Colonic mucosa (tissue), 4 donors: ENCODE measurements at places on chromosomes 5 and 9. TPM values are rescaled to one million over a fixed set of nuclear protein-coding genes. Genes with fewer than 3 reads are reported as not detected.

Gene SHISAL2B
- not detected for total RNA-seq

GRCh38 chr9:137454597-137455358 lies 4.4 kb downstream of the NSMF start:
- peak; percentile 77 for DNase-seq

- DNase-seq: no peak
Observed at GRCh38 chr5:147303976-147304375, 69.2 kb downstream of the STK32A start.

GRCh38 chr9:21286659-21287058 lies 18.5 kb downstream of the IFNA5 start:
- DNase-seq: no peak

- DNase-seq: no peak
Observed at GRCh38 chr5:135029477-135030122, 4.4 kb downstream of the PITX1 start.

DNA sequence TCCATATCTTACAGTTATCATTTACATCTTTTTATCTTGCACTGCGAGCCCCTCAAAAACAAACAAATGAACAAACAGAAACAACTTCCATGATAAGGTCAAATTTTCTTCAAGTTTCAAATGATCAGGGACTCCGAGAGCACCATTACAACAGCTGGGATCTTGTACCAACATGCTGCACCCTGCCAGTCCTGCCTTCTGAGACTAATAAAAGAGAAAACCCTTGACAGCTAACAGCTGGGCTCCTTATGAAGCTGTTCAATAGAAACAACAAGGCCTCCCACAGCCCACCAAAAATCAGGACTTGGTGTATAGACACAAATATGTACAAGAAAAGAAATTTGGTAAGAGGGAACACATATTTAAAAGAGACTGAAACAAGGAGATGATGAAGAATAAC lies 985.3 kb upstream of the DMAC1 start:
- no peak for DNase-seq

- DNase-seq: no peak
Observed at GRCh38 chr5:72767289-72768010, 49.0 kb upstream of the TNPO1 start.

DNA sequence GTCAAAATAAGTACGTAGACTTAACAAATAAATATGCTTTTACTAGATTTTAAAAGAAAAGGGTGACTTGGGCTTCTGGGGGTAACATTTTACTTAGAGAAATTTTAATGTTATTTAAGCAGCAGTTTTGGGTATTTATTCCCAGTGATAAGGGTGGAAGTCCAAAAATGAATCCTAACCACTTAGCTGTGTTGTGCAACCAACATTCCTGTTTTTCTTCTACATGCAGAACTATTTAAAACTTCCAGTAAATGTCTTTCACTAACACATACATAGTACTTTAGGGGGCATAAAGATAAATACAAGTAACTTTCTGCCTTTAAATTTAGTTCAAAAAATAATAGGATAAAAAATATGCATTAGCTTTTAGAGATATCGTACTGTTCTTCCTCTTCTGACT lies 436.7 kb downstream of the CTNND2 start:
- no peak for DNase-seq

Gene SPATA31E1
- not detected for total RNA-seq

Gene UGT3A2
- total RNA-seq: not detected

Gene KIF3A
- 4.0 TPM for total RNA-seq

Gene C9orf57
- total RNA-seq: not detected

DNA sequence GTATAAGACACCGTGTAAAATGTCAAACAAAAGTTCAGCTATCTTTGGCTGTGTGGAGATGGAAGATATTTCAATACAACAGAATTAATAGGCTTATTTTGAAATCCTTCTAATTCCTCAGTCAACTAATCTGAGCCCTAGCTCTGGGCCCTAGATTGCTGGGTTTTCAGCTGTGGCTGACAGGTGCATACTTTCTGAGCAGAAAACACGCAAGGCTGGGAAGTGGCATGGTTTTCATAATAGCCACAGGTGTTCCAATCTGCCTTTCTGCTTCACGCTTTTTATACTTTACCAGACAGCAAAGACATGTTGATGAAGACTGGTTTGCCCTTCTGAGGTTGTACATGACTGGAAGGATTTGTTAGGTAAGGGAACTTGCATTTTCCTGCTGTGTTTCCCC lies 20.7 kb upstream of the XPA start:
- DNase-seq: no peak

GRCh38 chr5:112205846-112206245 lies 213.2 kb downstream of the EPB41L4A start:
- DNase-seq: no peak

Gene FBP1
- 51.4 TPM for total RNA-seq

GRCh38 chr5:174953871-174954270 lies 229.5 kb downstream of the MSX2 start:
- no peak for DNase-seq

DNA sequence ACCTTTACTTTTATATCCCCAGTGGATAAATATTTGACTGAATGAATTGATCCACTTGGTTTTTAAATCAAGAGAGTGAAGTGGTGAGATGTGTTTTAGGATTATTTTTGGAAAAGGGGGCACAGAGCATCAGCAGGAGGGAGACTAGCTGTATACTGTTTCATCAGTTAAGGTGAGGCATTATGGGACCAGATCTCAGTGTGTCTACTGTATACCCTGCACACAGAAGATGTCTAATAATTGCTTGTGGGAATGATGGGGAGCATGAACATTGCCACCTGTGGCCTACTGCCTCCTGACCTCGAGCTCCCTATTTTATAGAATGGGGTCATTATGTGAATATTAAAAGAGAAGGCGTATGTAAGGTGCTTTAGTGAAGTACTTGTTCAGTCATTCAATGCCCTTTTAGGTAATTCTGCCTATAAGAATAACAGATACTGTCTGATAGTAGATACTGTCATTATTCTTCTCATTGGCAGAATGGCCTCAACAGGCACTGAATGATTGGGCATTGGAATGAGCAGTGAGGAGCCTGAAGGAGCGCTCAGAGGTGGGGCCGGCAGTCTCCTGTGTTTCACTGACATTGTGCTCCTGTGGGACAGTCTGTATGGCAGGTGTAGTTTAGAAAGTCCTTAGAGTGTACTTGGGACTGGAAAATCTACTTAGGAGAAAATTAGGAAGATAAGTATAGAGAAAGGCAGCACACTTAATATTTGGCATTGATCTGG lies 47.4 kb upstream of the FAM120AOS start:
- DNase-seq: no peak

Gene ADCY2
- 0.67 TPM for total RNA-seq

DNA sequence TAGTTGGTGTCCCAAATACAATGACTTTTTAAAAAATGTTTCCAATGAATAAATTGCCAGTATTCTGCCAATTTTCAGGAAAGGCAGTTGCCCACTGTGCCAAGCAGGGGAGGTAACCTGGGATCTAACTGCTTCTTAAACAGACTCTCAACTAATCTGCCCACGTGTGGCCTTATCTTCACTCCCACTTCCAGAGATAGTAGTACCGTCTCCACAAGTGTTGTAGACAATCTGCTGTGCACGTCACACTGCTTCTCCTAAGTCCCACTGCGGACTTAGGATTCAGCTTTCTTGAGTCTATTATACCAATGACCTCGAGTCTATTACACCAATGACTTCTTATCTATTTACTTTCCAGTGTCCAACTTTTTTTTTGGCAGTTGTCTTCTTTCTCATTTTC lies 21.2 kb downstream of the POU4F3 start:
- DNase-seq: no peak

GRCh38 chr9:20095430-20096092 lies 306.7 kb upstream of the SLC24A2 start:
- no peak for DNase-seq

- DNase-seq: no peak
Observed at GRCh38 chr5:170297589-170298462, at the start of gene LCP2. Gene LCP2 (minus strand): TSS chr5:170297777. CDS start chr5:170297611, 166 bp downstream.

- DNase-seq: no peak
Observed at GRCh38 chr5:38467353-38468040, 88.9 kb downstream of the LIFR start.

DNA sequence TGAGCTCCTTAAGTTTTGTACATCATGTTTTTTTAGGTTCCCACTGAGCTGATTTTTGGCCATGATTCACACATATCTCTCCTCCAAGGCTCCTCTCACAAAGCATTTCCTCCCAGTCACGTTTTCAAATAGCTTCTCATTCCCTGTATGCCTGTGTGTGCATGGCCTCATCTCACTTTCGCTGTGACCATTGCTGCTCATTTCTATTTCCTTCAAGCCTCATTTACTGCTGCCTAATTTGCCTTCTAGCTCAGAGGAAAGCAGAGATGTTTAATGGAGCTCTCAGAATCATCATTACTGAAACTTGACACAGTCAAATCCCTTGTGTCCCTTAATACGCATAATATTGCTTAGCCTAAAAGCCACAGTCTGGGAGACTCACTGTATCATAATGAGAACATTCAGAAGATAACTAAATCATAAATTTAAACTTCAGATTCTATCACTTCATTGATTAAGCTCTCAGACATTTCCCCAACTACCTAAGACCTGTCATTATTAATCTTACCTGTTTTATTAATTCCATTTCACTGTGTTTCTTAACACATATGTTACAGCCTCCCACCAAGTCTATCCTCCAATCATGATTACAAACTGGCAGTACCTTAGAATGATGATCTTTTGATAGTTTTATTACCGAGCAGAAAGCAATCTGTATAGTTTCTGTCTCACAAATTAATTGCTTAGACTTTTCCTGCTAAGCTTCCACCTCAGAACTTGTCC lies 278.3 kb upstream of the PTGER4 start:
- DNase-seq: no peak

GRCh38 chr9:132543960-132544359 lies 38.4 kb upstream of the BARHL1 start:
- DNase-seq: no peak

DNA sequence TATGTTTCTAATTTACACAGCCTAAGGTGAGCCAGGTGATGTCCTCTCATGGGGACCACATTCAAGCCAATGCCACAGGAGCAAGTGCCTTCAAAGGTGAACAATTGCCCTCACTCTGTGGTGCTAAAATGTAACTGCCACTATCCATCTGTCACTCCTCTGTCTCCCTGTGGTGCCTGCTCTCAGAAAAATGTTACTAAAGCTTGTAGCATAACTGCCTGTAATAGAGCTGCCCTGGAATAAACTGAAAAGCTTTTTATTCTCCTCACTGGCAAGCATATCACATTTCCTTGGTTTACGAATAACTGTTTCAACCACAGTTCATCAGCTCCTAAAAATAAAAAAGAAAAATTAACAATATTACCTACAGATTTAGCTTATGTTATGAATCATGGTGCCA lies 142.4 kb downstream of the ST8SIA4 start:
- DNase-seq: no peak

- DNase-seq: no peak
Observed at GRCh38 chr9:109213285-109214121, 46.5 kb upstream of the FRRS1L start.

DNA sequence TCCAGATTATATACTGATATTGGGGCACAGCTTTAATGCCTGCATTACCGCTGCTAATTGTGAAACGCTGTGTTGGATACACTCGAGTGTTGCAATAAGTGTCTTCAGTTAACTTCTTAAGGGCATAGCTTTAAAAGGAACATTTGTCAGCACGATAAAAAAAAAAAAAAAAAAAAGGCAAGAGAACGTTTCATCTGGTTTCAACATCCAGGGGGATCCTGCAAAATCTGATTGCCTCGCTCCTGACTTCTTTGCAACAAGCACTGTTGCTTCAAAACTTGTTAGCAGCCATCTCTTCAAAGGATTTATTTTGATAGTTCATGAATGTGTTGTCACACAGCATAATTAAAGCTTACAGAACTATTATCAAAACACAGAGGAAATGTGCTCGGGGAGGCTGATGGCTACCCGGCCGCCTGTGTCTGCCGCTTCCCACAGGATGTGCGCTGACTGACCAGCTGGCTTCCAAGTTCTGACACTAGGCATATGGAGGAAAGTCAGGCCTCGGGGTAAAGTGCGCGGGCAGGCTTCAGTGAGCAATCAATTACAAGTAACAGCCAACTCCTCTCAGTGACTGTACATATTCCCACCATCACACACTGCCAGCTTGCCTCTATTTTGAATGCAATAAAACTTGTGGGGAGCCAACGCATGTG lies 77.7 kb downstream of the EBF1 start:
- peak; percentile 28 for DNase-seq

Gene DMRT2
- 8.7 TPM for total RNA-seq

GRCh38 chr5:178335302-178336030 lies 102.9 kb upstream of the PHYKPL start:
- no peak for DNase-seq
